Left renal pelvis (tissue), 4 donors: ENCODE measurements at places on chromosomes 4 and X. TPM values are rescaled to one million over a fixed set of nuclear protein-coding genes. Genes with fewer than 3 reads are reported as not detected.

TMPRSS11F gene
- not detected for polyA plus RNA-seq

DNA sequence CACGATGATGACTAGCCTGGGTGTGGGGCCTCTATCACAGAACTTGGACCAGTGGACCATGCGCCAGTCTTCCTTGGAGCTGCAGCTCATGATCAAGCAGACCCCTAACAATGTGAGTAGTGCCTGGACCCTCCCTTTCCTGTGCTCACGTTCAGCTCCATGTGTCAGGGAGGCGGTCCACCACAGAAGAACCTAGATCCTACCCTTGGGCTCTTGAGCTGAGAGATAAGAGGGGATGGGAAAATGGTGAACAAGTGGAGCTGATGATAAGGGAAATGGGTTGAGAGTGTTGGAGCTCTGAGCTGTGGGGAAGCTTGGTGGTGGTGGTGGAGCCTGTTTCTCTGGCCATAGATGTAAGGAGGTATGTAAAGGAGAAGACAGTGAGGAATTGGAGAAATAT lies 13.1 kb downstream of the MED12 start:
- DNase-seq, result no peak

DNA sequence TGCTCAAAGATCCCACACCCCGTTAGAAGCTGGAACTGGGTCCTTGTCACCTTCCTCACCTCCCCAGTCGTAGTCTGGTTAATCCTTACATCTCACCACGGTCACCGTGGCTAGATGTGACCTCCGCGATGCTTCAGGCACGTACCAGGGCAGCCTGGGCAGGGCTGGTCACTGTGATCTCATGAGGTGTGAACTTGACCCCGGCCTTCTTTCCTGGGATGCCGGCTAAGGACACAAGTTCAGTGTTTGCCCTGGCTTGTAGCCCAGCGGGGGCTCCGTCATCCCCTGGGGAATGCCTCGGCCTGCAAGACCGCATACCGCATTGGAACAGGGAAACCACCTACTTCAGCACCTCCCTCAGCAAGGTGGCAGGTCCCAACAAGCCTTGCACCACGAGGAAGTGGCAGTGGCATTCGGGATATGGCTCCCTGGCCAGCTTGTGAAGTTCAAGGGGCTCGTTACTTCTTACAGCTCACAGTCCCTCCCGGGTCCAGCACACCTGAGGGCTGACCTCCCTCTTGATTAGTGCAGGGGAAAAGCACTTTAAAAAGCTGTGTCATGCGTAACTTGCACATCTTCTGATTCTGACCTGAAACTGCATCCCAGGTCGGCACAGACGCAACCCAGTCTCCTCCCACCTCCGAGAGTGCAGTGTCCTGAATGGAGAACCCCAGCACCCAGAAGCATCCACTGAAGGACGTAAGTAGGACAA lies 25.9 kb downstream of the NOP14 start:
- DNase-seq, result no peak

- DNase-seq, result no peak
These were observed 263.8 kb upstream of the NDST3 start for GRCh38 chr4:117770269-117771102.

DNA sequence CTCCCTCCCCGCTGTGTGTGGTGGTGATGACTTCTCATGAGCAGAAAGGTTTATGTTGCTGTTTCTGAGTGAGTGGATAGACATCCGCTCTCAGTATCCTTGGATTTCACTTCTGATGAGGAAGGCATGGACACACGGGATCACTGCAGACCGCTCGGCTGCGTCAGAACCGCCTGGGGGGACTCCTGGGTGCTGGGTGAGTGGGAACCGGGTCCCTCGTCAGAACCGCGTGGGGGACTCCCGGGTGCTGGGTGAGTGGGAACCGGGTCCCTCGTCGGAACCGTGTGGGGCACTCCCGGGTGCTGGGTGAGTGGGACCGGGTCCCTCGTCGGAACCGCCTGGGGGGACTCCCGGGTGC lies 9.0 kb downstream of the CTBP1 start:
- DNase-seq, result no peak

PHEX gene
- polyA plus RNA-seq, result 0.30 TPM

DNA sequence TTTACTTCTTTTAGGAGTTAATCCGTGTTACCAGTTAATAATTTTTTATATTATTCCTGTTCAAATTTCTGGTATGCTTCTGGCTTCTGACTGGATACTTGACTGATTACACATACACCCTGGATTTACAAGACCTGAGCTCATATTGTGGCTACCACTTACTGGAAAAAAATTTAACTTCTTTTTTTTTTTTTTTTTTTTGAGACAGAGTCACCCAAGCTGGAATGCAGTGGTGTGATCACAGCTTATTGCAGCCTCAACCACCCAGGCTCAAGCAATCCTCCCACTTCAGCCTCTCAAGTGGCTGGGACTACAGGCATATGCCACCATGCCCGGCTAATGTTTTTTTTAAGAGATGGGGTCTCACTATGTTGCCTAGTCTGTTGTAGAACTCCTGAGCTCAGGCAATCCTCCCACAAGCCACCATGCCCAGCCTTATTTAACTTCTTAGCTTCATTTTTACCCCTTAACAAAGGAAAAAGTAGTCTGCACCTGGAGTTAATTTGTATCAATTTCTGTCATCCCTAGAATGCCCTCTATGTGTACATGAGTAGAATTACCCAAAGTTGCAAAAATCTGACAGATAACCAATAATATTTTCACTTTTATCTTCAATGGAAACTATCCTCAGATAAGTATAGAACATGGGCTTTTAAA lies 50.3 kb downstream of the TMEM165 start:
- DNase-seq, result no peak

XAGE1A gene
- not detected for polyA plus RNA-seq

DNA sequence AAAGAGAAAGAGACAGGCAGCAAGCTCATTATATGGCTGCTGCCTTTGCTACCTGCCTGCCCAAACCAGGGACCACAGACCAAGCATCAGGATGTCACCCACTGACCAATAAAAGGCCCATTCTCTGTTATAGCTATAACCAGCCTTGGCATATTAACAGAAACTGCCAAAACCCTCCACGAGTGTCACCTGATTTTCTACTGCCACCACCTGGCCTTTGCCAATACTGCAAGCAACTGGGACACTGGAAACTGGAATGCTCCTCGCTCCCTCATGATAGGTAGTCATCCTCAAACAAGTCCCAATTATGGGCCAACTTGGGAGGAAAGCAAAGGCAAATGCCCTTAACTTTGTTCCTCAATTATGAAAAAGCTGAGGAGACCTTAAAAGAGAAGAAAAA lies 76.0 kb downstream of the SPIN4 start:
- no peak for DNase-seq

GRCh38 chrX:86137071-86137470 lies 11.2 kb upstream of the DACH2 start:
- no peak for DNase-seq

ALPK1 gene
- 13.9 TPM for polyA plus RNA-seq

GIMD1 gene
- not detected for polyA plus RNA-seq

DNA sequence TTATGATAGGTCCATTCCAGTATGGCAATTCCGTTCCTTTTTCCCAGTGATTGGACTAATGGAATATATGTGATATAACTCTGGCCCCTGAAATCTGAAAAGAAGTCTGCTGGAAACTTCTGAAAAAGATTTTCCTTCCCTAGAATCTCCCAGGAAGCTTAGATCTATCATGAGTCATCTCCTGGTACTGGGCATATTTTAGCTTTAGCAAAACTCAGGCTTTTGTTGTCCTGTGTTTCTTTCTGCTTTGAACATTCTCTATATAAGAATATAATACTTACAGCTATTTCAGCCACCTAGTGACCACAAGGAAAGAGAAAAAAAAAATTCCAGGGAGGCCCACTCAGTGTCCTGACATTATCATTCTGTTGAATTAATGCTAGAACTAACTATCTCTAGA lies 597.2 kb upstream of the GRIA3 start:
- no peak for DNase-seq
